ENCODE measurements at places on chromosomes 3 and 15. TPM values are rescaled to one million over a fixed set of nuclear protein-coding genes. Genes with fewer than 3 reads are reported as not detected.
A peak's percentile ranks its signal among the peaks of the same experiment; 100 is the strongest.

DNA sequence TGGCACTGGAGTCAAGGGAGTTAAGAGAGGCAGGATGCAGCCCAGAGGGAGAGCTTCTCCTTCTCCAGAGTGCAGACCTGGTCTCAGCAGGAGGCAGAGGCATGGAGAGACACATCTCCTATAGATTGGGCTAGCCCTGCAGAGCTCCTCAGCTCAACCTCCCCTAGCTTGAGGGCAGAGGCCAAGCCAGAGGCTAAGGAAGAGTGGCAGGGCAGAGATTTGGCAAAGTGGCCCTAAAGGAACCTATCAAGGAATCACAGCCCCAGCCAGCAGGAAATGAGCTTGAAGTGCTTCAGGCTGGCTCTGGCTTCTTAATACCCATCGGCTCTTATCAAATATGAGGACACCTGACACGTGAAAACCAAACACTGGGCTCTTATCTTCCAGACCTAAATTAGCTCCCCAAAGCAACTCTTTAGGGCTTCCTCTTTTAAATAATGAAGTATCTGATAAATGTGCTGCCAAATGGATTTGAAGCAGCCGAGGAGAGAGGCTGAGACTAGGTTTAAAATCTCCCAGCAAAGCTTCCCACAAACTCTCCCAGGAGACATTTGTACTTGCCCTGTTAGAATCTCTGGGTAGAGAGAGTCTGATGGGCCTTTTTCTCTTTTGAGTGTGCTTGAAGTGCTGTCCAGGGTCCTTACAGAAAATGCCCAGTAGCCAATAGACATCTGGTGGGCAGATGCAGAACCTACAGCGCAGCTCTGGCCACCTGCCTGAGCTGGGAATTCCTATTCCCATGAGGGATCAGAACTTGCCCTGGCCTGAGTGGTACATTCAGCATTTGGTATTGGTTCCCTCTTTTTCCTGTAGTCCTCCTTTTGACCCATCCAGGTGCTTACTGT, 271.4 kb downstream of the CLSTN2 start:
- peak; percentile 3 for DNase-seq

DNA sequence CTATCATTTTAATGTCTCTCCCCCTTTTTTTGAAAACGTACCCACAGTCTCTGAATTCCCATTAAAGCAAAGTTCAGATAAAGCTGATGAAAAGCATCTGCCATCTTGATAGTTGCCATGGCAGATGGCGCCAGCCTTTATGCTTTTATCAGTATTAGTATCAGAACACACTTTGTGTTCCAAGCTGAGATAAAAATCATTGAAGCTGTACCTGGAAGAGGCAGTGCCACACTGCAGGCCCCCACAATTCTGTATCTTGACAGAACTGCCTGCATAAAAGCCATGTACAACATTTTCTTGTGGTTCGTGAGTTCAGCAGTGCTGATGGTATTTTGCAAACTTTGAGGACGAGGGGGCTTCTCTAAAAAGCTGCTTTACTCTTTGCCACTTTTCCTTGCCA, 311.7 kb downstream of the SATB1 start:
- DNase-seq, result no peak

DNA sequence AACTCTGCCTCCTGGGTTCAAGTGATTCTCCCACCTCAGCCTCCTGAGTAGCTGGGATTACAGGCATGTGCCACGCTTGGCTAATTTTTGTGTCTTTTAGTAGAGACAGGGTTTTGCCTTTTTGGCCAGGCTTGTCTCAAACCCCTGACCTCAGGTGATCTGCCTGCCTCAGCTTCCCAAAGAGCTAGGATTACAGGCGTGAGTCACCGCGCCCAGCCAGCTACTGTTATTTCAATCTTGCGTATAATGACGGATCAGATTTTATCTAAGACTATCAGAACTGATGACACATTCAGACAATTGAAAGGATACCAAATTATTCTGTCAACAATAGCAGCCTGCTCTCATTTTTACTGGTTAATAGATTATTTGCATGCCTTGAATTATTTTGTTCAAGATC, 612.2 kb downstream of the ZIC1 start:
- peak; percentile 46 for DNase-seq

GRCh38 chr3:58564456-58565160, 12.6 kb downstream of the FAM107A start:
- DNase-seq, result peak; percentile 96

DNA sequence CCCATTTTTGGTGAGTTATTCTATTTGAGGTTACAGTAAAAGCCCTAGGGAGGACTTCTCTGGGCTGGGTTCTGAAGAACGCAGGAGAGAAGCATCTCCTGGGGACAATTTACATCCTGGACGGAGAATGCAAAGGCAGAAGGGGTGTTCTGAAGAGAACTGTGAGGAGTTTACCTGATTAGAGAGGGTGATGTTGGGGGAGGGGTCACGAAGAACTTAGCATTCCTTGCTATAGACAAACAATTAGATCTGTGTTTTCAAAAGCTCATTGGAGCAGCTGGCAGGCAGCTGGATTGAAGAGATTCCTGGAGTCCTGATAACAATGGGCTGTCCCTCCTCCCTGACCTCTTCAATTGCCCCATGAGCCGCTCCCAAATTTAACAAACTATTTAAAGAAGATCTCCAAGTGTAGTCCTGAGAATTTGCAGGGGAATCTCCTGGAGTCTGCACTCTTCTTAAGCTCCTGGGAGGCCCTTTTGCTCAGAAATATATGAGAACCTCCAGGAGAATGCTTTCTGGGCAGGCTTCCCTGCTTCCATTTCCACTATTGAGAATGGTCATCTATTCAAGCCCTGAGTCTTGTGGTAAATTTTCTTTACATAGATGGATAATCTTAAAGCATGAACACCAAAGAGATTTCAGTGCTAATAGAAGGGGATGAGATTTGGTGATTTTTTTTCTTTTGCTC, 55.3 kb downstream of the ARHGAP31 start:
- DNase-seq, result no peak

GRCh38 chr15:68816795-68817303, 3.8 kb downstream of the ANP32A start:
- DNase-seq, result peak; percentile 16

GRCh38 chr3:8576841-8577571, 67.6 kb downstream of the SSUH2 start:
- DNase-seq, result no peak

DNA sequence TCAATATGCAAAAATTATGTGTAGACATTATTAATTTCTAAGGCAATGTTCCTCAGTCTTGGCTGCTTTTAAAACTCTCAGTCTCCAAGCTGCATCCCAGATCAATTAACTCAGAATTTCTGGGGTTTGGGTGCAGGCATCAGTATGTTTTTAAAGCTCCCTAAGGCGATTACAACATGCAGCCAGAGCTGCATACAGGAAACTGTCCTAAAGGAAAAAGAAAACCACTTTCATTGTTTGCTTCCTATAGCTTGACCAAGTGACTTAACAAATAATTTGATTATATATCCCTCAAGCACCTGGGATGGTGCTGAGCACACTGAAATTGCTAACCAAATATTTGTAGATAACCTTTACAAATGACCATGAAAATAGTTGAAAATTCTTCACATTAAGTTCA, 194.7 kb downstream of the DTWD1 start:
- DNase-seq, result no peak

- DNase-seq, result no peak
Observed at GRCh38 chr3:115862849-115863248, 239.5 kb downstream of the GAP43 start.

DNA sequence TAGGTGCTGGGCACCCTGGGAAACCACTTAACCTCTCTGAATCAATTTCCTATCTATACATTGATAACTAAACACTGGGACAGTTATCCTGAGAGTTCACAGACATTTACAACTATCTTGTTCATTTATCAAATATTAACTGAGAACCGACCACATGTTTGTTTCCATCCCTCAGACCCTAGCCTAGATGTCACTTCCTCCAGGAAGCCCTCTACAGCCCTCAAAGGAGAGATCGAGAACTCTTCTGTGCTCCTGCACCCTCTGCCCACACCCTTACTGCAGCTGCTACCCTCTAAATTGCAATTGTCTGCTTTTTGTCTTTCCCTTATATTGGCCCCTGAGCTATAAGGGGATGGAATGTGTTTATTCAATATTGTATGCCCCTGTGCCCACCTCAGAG, 46.1 kb downstream of the SRGAP3 start:
- DNase-seq, result no peak

DNA sequence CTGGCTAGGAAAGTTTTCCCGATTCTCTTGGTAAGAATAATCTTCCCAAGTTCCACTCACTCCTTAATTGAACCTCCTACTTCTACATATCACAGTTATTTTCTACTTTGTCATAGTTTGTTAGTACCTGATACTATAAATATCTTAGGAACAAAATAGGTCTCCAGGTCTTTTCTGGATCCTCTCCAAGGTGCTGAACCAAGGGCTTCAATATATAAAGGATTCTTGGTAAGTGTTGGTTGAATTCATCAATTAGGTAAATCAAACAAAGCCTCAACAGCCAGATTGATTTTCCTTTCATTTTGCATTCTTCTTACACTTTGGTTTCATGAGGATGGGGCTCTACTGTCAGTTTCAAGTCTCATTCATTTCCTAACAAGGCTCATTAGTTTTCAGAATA, 27.6 kb upstream of the RTP4 start:
- no peak for DNase-seq

DNA sequence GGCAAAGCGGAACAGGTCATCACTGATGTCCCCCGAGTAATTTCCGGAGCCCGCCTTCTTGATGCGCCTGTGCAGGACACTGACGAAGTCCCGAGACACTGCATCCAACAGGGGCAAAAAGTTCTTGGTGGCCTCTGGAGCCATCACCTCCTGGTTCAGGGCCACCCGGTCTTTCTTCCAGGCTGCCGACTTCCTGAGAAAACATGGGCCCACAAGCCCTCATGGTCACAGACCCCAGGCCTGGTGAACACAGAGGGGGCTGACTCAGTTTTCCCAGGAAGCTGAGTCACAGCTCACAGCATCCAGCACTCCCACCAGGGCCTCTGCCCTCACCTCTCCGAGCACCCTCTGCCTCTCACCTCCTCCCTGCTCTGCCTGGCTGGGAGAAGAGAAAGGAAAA, 22.4 kb downstream of the CYP11A1 start:
- no peak for DNase-seq

GRCh38 chr3:150314248-150315004, 93.7 kb upstream of the TSC22D2 start:
- peak; percentile 61 for DNase-seq

- DNase-seq, result no peak
Observed at GRCh38 chr15:25683415-25683814, 179.7 kb downstream of the ATP10A start.

DNA sequence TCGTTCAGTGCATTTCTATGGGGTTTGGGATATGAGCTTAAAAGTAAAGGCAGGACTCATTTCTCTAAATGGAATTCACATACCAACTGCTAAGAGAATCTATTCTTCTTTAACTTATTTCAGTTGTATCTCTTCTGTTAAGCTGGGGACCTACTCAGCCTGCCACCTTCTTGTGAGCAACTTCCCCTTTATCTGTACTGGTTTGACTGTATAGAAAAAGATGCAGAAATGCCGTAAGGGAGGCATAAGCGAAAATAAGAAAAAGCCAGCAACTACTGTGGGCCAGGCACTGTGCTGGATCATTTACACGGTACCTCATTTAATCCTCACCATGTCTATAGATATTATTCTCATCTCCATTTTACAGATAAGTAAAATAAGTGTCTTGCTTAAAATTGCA, 38.4 kb downstream of the RBMS3 start:
- DNase-seq, result no peak

DNA sequence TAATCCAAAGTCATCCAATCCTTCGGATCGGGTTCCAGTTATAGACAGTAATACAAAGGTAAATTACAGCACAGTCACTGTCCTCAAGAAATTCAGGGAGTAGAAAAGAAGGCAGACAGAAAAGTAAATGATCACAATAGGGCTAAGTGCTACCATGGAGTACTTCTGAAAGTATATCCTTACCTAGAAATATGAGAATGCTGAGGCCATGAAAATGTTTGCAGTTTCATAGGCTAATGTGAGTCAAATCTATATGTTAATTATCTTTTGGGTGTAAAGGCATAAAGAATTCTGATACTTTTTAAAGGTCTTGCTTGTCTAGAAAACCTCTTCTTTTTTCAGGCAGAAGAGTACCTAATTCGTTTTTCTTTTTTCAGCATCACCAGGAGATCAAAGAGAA, 29.8 kb downstream of the PBRM1 start:
- no peak for DNase-seq

- DNase-seq, result no peak
Observed at GRCh38 chr3:47732143-47732542, 49.5 kb downstream of the SMARCC1 start.

- DNase-seq, result peak; percentile 61
Observed at GRCh38 chr3:40920041-40920440, 279.3 kb upstream of the CTNNB1 start.

The CCR8 gene
- not detected for total RNA-seq

The ADPGK gene
- total RNA-seq, result 50.0 TPM

The ACOX2 gene
- 10.8 TPM for total RNA-seq

The CCDC54 gene
- not detected for total RNA-seq

All from PC-3 (cell line).